T-helper 1 cell (primary cell): ENCODE measurements at places on chromosomes 7 and 10.

DNA sequence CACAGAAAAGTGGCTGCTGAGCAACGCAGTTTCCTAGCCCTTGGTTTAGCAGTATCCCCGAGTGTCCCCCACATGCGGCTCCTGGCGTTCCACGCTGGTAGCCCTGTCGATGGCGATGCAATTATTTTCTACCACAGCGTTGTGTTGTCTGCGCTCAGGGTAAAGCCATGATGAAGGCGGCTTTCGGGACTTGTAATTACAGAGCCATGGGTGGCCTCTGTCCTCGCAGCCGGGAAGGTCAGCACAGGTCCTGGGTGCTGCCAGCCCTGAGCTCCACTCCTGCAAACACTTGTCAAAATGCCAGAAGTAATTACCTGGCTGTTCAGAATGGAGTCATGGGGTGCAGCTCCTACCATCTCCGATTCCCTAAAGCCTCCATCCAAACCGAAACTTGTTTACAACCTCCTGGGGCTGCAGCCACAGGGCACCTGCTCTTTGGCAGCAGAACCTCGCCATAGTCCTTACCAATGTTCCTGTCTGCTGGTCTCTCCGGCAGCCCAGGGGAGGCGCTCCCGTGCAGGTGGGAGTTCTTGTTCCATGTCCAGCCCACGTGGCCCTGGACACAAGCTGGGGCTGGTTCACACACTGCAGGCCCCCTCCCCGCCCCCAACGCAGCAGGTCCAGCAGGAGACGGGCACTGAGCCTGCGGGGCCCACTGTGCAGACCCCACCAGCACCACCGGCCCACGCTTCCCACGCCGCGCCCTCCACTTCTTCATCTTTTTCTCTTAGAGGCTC, 512.6 kb downstream of the PTPRN2 start:
- DNase-seq, result no peak

DNA sequence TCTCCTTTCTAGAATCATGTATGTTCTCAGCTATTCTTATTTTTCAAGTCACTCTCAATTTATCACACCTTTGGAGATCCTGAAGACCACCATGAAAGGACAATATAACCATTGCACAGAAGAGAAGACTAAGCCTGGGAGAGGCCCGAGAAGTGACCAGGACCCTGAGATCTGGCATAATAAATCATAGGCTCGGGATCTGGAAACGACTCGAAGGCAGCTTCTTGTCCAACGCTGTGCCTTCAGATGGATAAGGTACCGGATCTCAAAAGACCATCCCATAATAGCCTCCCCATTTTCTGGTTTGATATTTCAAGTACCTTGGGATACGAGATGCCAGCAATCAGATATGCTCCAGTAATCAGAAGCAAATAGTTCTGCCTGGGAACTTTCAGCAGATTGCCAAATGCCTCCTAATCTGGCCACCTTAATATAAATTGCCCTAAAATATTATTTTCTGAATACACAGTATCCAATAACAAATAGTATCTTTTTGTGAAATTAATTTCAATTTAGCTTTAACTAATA, 179.2 kb upstream of the ZMIZ1 start:
- DNase-seq, result no peak

DNA sequence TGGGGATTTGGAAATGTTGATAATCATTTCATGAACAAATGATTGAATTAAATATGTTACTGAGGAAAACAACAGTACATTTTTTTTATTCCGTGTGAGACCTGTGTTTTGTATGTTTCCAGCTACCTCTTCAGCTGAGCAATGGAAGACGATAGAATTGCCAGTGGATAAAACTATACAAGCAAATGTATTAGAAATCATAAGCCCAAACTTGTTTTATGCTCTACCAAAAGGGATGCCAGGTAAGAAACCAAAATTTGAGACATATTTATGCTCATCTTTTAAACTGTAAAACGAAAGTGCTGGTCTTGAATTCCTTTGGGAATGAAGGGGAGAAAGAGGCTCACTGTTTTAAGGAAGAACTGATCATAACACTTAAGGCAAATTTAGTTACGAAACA, 17.8 kb upstream of the VWA2 start:
- no peak for DNase-seq

DNA sequence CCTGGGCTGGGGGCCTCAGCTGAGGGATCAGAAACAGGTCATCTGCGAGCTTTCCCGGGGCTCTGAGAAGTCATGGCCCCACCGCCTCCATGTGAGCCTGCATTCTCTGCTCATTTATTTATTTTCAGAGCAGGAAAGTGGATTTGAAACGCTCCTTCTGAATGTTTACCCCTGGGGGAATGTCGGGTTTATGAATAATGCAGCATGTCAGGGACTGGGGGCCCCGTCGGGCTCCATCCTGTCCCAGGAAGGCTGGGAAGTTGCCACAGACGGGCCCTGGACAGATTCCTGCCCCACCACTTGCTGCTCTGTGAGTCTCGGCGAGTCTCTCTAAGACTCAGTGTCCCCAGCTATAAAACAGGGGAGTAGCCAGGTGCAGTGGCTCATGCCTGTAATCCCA, 11.9 kb upstream of the GTF2IRD1 start:
- DNase-seq, result no peak
